ENCODE measurements at places on chromosomes 3 and 15.

GRCh38 chr3:123696808-123697207 lies 112.0 kb upstream of the HACD2 start:
- DNase-seq, result no peak

DNA sequence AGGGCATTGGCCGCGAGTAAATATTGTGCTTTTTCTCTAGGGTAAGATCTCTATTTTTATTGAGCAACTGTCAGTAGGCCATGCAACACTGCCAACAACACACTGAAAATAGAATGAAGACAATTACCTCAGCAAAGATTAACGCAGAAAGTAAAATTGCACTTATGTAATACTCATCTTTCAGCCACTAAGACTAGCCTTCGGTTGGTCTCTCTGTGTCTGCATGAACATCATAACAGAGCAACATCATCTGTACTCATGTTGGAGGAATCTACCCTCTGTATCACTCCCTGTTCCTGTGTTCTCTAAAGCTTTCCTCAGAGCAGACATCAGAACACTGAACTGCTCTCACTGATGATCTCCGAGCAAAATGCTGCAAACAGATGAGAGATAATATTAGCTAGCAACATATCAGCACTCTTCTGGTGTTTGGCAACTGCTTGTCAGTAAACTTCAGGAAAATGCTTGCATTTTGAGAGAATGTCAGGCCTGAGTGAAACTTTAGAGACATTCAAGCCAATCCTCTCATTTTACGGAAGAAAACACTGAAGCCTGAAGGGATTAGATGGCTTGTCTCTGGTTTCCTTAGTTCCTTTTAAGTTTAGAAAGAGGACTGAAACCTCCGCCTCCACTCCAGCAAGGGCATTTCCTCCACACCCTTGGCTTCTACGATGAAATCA lies 8.4 kb upstream of the LRRC3B start:
- DNase-seq, result no peak

GRCh38 chr3:31482493-31483200 lies 50.1 kb upstream of the STT3B start:
- DNase-seq, result no peak

- no peak for DNase-seq
These were observed 20.3 kb downstream of the EHD4 start for GRCh38 chr15:41952013-41952563.

GRCh38 chr15:99387421-99388168 lies 136.3 kb downstream of the LRRC28 start:
- no peak for DNase-seq

DNA sequence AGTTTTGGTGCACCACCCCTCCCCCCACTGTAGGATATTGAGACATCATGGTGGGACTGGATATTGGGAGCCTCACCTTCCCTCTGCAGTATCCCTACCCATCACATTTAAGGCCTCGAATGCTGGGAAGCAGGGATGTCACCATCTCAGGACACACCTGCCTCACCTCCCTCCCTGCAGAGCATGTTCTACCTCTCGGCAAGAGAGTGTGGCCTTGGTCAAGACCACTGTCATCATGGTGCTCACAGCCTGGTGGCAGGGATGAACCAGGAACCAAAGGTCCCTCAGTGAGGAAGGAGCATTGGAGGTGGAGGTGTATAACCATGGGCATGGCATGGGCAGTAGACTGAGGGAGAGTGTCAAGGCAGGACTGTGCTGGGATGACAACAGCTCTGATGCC lies 104.8 kb downstream of the CORO2B start:
- no peak for DNase-seq

GRCh38 chr15:26182441-26182840 lies 319.3 kb upstream of the ATP10A start:
- no peak for DNase-seq

DNA sequence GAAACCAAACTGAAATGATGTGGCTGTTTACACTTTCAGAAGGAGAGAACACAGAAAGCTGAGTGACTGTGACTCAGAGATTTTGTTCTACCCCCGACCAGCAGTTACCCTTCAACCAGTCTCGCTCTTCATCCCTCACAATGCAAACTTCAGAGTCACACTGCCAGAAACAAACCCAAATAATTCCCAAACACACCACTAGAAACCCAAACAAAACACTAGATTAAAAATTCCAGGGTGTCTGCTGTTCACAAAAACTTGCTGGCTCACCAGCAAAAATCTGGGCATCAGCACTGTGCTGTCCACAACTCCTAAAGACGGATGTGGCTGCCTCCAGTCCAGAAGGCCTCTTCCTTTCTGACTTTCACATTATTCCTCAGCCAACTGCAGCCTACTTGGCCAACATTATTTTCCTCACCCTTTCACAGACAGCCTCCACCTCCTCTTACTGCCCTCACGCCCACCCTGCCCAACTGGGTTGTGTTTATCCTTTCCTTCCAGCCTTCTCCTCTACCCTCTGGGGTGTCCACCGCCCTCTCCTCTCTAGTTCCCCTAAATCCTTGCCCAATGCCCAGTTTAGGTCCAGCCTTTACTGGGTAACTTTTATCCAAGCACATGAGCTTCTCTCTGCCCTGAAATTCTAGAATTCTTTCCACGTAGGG lies 71.4 kb downstream of the MECOM start:
- no peak for DNase-seq

DNA sequence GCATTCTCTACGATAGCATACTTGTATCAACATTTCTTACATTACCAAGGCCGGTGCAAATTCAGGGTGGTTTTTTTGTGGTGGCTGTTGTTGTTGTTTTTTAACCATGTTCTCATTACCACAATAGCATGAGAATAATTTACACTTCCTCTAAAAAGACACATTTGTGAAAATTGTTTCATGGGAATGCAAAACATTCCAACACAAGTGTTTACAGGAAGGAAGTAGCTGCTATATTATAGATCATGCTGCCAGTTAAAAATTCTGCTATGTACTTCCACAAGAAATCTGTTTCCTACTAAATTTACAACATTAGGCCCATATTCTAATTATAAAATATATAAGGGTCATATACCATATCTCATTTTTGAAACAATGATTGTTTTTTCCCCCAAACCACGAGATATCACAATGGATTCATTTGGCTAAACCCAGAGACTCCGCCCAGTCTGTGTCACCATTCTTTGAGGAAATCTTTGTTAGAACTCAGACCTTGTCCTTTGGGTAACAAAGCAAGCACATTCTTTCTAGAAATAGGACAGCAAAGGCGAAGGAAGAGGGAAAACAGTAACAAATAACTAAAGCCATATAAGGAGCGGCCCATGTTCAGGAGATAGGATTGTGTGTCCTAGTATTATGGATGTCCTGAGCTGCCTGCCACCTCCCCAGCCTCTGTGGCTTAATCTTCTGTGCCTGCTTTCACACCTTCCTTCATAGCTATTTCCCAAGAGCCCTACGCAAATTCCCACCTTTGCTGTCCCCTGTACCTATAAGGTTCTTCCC lies 60.1 kb downstream of the UACA start:
- no peak for DNase-seq

DNA sequence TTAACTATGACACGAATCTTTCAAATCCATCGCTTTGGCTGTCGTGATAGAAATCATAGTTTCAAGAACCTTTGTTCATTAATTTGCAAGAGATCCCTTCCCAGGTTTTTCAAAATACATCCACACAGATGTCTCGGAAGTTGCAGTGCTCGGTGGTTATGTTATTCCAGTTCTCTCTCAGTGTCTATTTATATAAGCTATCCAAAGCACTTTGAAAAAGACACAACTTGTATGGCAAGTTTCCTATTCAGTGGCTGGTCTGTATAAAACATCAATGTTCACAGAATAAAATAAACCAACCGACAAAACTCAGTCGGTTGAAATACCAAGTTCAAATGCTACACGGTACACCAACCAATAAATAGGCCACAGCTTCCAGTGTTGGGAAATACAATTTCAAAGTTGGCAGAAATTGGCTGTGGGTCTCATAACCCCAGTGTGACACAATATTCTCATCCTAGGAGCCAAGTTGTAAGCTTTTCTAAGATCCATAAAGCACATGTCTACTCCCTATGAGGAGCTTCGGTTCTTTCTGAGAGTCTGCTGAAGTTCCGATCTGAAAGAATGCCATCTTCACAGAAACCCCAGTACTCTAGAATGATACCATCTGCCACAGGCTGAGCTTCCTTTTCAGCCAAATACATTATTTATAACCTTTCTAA lies 23.7 kb downstream of the SATB1 start:
- no peak for DNase-seq

DNA sequence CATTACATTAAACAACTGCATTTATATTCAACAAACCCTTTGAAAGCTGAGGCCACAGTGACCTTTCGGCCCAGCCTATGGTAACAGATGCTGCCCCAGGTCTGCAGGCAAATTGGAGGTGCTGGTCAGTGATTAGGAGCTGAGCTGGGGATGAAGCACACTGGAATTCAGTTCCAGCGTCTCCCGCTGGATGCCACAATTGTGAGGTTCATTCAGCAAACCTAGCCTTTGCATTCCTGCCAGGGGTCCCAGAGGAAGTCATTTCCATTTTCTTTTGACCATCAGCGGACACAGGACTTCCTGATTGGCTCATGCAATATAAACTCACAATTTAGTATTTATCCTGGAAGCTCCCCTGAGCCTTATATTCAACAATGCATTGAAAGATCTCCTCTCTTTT lies 89.5 kb downstream of the IL20RB start:
- DNase-seq, result no peak

DNA sequence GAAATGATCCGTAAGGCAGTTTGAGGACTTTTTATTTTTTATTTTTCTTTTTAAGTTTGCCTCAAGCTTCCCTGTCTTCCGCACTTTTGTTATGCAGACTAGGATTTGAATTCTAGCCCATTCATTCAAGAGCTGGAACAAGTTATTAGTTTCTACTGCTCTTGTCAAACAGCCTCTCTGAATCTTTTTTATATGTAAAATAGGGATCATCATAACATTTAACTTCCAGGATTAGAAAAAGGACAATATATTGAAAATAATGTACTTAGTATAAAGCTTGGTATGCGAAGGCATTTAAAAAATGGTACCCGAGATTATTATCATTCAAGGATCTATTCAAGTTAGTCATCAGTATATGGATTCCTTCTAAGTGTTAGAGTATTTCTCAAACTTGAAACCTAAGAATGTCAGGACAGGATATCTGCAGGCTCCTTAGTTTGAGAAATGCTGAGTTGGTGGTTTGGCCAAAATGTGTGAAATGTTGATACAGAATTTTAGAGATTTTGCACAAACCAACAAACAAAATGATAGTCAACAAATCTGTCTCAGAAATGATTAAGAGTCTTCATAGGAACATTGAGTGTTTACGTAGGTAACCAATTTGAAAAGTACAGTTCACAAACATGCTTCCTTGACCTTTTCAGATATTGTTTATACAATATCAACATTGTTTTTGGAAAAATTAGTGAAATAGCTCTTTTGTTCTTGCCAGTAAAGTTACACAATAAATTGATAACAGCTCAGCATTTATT lies 40.5 kb upstream of the IGSF10 start:
- no peak for DNase-seq

DNA sequence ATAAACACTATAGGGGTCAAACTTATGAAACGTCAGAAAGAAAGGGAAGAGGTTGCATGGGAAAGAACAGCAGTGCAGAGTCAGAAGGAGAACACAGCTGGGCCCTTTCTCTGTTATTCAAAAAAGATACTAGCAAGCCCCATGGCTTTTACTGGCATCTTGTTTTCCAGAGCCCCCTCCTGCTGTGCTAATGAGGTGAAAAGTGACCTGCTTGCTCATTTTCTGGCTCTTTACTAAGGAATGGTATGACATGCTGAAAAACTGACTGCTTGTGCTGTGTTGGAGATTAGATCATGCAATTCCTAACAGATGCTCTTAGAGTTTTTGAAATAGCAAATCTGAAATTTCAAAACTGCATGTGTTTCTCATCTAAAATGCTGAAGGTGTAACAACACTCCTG lies 541.6 kb upstream of the ALCAM start:
- DNase-seq, result no peak

DNA sequence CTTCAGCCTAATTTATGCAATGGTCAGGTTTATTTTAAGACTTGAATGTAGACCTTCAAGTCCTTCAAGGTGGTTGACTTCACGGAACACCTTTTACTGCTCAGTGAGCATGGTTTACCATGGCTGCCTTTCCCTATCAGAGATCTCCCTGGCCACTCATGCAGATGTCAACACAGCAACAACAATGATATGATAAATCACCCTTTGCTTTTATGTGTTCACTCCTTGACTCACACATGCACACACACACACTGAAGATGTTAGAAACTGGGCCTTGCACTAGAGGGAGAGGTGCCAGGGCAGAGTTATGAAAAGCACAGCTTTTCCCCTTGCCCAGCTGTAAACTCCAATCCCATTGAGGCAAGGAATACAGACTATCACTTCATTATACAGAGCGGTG lies 134.4 kb downstream of the WNT5A start:
- no peak for DNase-seq

DNA sequence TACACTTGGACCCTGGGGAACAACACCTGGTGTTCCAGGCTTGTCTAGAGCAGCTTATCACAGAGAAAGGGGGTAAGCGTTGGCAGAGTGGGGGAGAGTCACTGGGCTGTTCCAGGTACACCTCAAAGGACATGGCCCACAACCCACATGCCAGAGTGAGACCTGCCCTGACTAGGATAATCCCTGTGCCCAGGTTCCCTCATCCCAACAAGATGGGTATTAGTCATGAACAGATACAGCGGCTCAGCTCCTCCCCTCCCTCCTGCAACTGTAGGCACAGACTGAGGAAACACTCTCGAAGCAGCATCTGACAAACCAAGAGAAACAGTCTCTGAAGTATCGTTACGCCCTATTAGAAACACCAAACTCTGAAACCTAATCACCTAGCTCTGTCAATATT lies 32.1 kb upstream of the RPS17 start:
- peak; percentile 29 for DNase-seq

DNA sequence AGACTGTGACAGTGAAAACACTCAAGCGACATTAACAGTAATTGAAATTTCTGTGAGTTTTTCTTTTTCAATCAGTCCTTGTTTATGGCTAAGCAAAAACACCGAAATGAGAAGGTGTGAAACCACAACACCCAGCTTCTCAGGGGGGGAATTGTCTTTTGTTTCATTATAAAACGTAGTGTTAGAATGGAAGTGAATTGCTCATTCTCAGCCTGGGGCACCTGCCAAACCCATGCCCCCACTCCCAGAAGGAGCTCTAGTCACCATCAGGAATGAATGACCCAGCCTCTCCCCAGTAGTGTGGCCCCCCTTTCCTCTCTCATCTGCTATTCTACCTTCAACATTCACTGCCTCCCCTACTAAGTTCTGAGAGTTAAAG lies 185.8 kb upstream of the CFAP20DC start:
- DNase-seq, result no peak

- no peak for DNase-seq
These were observed 26.3 kb downstream of the FEM1B start for GRCh38 chr15:68303560-68304436.

- no peak for DNase-seq
These were observed 31.1 kb upstream of the FGD5 start for GRCh38 chr3:14787630-14788029.

GRCh38 chr15:82993144-82993543 lies 7.1 kb downstream of the RAMAC start:
- DNase-seq, result no peak

DNA sequence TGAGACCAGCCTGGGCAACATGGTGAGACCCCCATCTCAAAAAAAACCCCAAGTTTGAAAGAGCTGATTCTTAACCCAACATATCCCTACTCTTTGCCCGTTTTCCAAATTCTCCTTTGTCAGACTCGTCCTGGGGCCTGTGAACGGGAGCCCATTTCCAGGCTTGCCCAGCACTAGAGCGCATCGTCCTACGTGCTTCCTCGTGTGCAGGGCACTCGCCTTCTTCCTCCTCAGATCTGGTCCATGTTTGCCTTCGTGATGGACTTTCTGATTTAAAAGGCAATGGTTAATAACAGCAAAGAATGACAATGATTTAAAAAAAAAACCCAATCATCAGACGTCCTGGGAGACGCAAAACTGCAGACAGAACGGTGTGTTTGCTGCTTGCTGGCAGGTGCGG lies 10.1 kb downstream of the MELTF start:
- DNase-seq, result no peak
